ENCODE measurements at places on chromosomes 3 and 15.

- DNase-seq: no peak
Observed at GRCh38 chr3:63067999-63068645, 192.9 kb upstream of the CADPS start.

GRCh38 chr15:41880156-41880877, 13.5 kb downstream of the SPTBN5 start:
- DNase-seq: no peak

- no peak for DNase-seq
Observed at GRCh38 chr3:59404064-59404463, 354.2 kb upstream of the CFAP20DC start.

- no peak for DNase-seq
Observed at GRCh38 chr3:181006541-181006940, 17.0 kb upstream of the DNAJC19 start.

DNA sequence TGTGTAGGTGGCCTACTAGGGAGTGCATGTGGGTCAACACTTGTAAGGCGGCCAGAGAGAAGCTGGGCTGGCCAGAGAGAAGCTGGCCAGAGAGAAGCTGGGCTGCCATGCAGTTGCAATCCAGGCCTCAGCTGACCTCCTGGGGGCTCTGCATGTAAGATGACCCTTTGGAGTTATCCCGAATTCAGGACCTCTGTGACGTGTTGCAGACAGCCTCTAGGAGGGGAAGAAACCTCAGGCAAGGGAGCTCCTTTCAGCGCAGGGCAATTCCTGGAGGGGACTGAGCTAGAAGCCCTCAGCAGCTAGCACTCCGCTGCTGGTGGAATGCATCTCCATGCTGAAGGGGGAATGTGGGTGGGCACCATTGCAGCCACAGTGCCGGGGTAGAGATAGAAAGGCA, 15.8 kb upstream of the KBTBD12 start:
- no peak for DNase-seq

- DNase-seq: no peak
Observed at GRCh38 chr3:151446002-151446340, 14.9 kb downstream of the IGSF10 start.

GRCh38 chr3:29438580-29438979, 157.7 kb downstream of the RBMS3 start:
- DNase-seq: no peak

GRCh38 chr15:87961851-87962420, 294.6 kb downstream of the NTRK3 start:
- no peak for DNase-seq

DNA sequence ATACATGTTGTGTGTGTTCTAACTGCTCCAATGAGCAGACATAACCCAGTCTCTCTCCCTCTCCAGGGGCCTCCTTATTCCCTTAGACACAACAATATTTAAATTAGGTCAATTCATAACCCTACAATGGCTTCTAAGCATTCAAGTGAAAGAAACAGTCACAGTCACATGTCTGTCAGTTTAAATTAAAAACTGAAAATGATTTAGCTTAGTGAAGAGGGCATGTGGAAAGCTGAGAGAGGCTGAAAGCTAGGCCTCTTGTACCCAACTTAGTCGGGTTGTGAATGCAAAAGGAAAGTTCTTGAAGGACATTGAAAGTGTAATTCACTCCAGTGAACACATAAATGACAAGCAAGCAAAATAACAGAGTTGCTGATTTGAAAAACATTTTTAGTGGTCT, 1519.6 kb downstream of the OTOL1 start:
- no peak for DNase-seq

- no peak for DNase-seq
Observed at GRCh38 chr3:187291001-187291511, 481 bp downstream of the MASP1 start.

DNA sequence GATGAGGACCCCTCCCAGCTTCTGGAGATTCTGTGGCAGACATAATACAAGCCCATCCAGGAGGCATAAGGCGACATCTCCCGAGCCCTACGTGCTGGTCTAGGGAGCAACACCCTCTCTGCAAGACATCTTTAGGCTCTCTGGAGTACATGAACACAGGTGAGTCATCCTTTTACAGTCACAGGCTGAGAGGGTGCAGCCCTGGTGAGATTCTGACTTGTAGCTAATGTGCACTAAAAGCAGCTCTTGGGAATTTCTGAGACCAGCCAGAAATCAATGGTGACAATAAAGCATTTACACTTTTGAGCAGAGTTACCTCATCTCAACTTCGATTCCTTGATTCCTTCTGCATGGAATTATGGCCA, 131.1 kb downstream of the XXYLT1 start:
- DNase-seq: no peak

- DNase-seq: no peak
Observed at GRCh38 chr15:40793216-40793989, 13.5 kb upstream of the ZFYVE19 start.

DNA sequence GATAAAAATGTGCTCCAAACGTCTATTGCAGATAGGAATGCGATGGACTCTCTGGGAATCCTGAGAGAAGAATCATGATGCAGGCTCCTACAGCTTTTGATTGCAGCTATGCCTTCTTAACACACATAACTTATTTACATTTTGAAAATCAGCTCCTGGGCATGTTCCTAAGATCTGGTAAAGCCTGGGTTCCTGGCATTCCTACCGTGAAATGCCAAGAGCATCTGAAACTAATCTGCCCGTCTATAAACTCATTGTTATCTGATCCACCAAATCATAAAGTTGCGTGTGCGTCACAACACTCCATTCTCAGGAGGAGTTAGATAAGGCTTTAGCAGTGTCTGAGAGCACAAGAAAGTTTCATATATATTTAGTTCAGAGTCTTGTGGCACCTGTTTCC, 79.0 kb upstream of the VGLL3 start:
- DNase-seq: no peak

GRCh38 chr15:67902579-67903009, 62.7 kb upstream of the RNU6-1 start:
- DNase-seq: no peak

DNA sequence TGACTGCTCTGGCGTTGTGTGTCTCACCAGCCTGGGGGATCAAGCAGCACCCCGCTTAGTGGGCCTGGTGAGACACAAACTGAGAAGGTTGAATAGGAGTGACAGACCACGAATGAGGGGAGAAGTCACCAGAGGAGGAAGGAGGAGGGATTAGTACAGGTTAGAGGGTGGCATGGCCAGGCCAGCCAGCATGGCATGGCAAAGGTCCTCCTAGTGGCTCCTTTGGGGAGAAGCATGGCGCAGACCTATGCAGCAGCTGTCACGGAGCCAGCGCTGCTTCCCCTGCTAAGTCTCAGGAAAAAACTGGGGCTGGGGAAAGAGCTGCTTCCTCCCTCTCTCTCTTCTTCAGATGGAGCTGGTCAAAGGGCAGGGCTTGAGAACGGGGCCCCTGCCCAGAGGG, 48.6 kb downstream of the ZDHHC3 start:
- DNase-seq: no peak

DNA sequence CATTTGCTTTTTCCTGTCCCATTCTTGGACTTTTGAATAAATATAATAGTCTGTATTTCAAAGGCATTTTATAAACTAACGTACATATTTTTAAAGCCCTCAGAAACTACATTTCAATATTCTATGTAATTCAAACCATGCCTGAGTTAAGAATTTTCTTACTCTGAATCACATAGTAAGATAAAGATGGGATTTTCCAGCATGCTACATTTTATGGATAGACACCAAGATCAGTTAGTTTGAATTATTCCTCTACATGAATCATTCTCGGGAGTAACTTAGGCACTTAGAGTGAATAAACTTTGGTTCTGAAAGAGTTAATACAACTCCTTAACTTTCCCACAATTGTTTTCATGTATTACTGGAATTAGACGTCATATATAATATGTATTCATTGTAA, 713.3 kb upstream of the CBLB start:
- DNase-seq: no peak

- no peak for DNase-seq
Observed at GRCh38 chr3:130539005-130539404, 22.0 kb downstream of the COL6A6 start.

DNA sequence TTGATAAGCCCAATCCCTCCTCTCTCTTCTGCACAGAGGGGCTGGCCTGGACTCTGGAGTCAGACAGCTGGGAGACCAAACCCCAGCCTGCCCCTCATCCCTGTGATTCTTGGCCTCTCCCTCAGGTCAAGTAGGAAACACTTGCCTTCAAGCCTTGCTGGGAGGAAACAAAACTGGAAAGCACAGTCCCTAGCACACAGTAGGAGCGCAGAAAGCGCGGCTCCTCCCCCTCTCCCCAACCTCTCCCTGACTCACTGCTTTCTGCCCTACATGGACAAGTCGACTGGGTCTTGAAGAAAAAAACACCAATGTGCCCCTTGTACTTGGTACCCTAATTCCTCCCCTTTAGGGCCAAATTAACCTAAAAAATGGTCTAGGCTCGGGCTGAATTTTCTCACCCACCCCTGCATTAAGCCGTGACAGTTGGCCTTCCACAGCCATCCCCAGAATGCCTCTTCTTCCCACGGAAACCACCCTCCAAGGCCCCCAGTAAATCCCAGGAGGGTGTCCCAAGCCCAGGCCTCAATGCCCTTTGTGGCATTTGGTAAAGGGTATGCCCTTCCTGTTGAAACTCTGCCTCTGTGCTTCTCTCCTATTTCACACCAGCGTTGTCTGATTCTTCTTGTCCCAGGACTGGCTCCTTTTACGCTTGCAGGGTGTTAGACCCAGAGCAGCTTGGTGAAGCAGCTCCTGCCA, 11.3 kb upstream of the RAF1 start:
- DNase-seq: no peak

GRCh38 chr3:187061748-187062147, 77.5 kb downstream of the RPL39L start:
- no peak for DNase-seq

DNA sequence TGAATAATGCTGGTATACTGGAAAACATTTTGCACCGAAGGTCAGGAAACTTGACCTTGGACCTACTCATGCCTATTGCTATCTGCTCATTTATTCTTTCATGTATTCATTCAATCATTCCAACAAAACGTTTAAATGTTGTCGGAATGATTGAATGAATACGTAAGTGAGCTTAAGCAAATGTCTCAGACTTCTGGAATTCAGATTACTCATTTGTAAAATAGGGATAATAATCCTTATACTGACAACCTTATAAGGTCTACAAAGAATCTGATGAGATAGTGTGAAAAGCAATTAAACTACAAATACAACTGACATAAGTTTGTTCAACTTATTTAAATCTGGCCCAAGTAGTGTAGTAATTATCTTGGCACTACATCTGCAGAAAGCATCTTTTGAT, 288.7 kb downstream of the WDR72 start:
- DNase-seq: no peak

DNA sequence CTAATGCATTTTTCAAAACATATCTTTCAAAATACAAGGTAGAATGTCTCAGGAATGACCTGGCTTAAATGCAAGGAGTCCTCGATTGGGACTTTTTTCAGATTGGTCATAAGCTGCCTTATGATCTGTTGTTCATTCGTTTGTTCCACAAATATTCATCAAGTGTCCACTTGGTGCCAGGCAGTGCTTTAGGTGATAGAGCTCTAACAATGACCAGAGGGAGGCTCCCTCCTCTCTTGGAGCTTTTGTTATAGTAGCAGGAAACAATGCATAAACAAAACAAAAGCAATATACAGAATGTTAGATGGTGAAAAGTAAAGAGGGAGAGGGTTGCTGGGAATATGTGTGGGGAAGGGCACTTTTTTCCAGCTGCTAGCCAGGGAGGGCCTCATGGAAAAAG, 156.1 kb downstream of the MCTP2 start:
- no peak for DNase-seq

DNA sequence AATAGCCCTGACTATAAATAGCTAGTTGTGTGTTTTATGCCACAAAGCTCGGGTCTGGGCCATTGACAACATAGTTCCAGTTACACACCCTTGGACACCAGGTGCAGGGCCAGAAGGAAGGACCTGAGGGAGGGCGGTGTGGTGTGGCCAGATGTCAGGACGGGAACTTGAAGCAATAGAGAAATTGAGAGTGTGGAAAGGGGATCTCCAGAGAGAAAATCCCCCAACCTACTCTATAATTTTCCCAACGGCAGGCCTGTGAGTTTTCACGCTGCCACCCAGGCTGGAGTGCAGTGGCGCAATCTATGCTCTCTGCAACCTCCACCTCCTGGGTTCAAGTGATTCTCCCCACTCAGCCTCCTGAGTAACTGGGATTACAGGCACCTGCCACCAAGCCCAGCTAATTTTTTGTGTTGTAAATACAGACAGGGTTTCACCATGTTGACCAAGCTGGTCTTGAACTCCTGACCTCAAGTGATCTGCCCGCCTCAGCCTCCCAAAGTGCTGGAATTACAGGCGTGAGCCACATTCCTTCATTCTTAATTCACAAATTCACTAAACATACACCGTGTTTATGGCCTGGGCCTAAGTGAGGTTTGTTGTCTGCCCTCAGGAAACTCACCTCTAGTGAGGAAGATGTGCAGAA, 70.8 kb upstream of the KLF13 start:
- no peak for DNase-seq

DNA sequence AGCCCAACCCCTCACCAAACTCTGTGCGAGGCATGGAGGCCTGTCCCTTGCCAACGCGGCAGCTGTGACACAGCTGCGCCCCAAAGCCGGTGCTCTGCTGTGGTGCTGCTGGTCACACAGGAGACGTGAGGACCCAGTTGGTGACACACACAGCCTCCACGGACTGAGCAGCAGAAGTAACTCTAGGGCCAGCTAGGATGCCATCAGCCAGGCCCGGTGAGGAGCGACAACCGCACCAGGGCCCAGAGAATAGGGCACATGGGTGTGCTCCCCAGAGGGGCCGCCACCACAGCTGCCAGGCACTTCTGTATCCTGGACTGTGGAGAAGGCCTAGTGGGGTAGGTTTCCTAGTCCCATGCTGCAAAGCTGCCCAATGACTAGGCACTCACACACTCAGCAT, 10.7 kb downstream of the ZXDC start:
- DNase-seq: no peak

- DNase-seq: no peak
Observed at GRCh38 chr3:152058856-152059255, 185.4 kb downstream of the SUCNR1 start.

GRCh38 chr3:129467932-129468331, 27.9 kb downstream of the IFT122 start:
- no peak for DNase-seq

- DNase-seq: no peak
Observed at GRCh38 chr15:29812384-29812694, 9.9 kb downstream of the TJP1 start.

GRCh38 chr3:14689247-14689980, 14.5 kb downstream of the C3orf20 start:
- DNase-seq: no peak

DNA sequence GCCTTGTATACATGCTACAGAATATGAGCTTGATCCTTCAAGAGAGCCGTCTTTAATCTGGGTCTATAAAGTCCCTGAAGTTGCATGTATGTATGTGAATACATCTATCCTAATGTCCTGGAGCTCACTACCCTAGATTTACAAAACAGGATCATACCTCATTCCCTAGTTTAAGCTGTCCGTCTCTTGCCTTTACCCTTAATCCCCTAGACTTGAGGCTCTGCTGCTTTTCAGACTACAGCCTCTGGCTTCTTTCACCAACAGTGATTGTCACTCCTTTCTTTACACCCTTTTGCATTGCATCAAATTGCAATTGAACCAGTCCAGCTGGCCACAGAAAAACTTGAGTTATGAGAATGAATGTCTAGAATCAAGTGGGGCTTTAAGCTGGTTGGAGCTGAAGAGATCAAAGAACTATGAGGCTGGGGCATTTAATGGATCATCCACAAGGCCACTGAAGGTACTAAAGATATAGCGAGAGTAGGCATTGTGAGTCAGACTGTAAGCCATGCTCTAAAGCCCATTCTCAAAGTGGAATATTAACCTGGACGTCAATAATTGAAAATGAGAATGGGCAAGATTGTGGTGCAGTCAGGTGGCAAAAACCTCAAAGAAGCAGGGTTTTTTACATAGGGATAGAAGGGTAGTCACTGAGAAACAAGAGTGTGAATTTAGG, 12.3 kb upstream of the PLD1 start:
- no peak for DNase-seq
